ENCODE measurements at places on chromosomes 7 and 10. TPM values are rescaled to one million over a fixed set of nuclear protein-coding genes. Genes with fewer than 3 reads are reported as not detected.

COBL gene
- 37.3 TPM for total RNA-seq

DNA sequence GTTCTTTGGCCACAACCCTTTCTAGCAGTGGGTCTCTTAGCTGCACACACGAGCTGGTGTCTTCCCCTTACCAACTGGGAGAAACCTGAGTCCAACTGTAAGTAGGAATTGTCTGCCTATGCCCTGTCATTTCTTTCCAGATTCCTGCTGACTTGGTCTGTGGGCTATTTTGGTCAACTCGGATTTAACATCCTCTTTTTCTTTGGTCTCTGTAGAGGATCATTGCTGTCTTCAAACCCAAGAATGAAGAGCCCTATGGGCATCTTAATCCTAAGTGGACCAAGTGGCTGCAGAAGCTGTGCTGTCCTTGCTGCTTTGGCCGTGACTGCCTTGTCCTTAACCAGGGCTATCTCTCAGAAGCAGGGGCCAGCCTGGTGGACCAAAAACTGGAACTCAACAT, 10.3 kb downstream of the PI4K2A start:
- H3K27ac ChIP-seq: peak overlapping the region; percentile 12
- H3K4me3 ChIP-seq: no peak overlapping the region
- no peak for DNase-seq
- H3K4me1 ChIP-seq: no peaks in the 10 kb centered on the region

- H3K4me3 ChIP-seq: no peak overlapping the region
- no peaks in the 10 kb centered on the region for H3K27me3 ChIP-seq
- H3K27ac ChIP-seq: no peak overlapping the region
Measured at GRCh38 chr7:8040768-8041369, 72.3 kb downstream of the GLCCI1 start.

METTL27 gene
- total RNA-seq: 1.6 TPM

- no peak overlapping the region for H3K4me3 ChIP-seq
- H3K27ac ChIP-seq: no peak overlapping the region
- no peak for DNase-seq
- no peaks in the 10 kb centered on the region for H3K4me1 ChIP-seq
- H3K36me3 ChIP-seq: no peaks in the 10 kb centered on the region
Measured at GRCh38 chr7:12581897-12582296, 11.4 kb downstream of the SCIN start.

DNA sequence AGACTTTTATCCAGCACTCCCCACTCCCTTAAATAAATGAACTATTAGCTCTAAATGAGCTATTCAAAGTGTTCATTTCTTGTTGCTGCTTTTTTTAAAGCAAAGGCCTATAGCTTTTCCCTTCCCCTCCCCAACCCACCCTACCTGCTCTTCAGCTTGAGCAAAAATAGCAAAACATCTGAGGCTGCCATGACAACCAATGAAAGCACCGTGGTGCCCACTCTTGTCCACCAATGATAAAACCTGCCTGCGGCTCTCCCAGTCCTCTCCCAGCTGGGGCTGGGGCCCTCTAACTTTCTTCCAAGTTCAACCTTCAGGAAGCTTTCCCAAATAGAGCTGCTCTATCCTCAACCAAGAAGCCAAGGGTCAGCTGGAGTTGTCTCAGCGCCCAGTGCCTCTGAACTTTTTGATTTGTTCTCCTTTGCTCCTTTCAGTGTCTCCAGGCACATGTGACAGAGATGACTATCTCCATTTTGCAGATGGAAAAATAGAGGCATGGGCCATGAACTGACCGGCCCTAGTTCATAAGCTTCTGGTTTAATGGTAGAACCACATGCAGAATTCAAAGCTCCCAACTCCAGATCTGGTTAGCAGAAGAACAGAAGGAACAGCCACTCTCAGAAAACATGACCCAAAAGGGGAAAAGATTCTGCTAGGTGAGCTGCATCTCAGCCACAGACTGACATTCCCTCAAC, 47.7 kb downstream of the PIK3AP1 start:
- no peak for DNase-seq
- no peak overlapping the region for H3K27ac ChIP-seq
- H3K4me3 ChIP-seq: no peak overlapping the region
- H3K36me3 ChIP-seq: no peaks in the 10 kb centered on the region
- no peaks in the 10 kb centered on the region for H3K4me1 ChIP-seq

DNA sequence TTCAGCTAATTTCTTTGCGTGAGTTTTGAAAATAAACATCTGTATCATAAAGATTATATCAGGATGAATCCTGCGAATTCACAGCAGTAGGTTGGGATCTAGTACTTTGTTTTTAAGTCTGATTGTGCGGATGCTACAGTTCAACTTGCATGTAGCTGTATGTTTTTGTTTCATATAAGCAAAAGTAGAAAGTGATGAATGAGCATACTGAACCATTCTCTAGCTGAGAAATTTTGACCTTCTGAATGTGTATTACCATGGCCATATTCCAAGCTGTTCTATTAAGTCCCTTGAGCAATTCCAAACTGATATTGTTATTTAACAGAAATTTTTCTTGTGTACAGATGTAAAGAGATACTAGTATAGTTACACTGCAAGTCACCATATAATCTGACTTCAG, 358.8 kb upstream of the MEOX2 start:
- DNase-seq: no peak
- H3K27me3 ChIP-seq: no peaks in the 10 kb centered on the region
- no peak overlapping the region for H3K27ac ChIP-seq

MCMBP gene
- total RNA-seq: 49.9 TPM

SLC18A3 gene
- total RNA-seq: not detected

SPDYE9 gene
- total RNA-seq: not detected

GRCh38 chr10:100522945-100523344, 3.3 kb upstream of the SEC31B start:
- H3K4me3 ChIP-seq: no peak overlapping the region
- peaks cover 1% of the 10 kb centered on the region for H3K4me1 ChIP-seq
- DNase-seq: no peak
- H3K36me3 ChIP-seq: no peaks in the 10 kb centered on the region

AKR1C4 gene
- total RNA-seq: not detected

GRCh38 chr10:28400176-28400575, 97.3 kb upstream of the MPP7 start:
- DNase-seq: no peak
- H3K4me1 ChIP-seq: no peaks in the 10 kb centered on the region
- H3K27me3 ChIP-seq: no peaks in the 10 kb centered on the region
- no peaks in the 10 kb centered on the region for H3K36me3 ChIP-seq
- no peak overlapping the region for H3K4me3 ChIP-seq

HOXA5 gene
- 48.7 TPM for total RNA-seq

DNA sequence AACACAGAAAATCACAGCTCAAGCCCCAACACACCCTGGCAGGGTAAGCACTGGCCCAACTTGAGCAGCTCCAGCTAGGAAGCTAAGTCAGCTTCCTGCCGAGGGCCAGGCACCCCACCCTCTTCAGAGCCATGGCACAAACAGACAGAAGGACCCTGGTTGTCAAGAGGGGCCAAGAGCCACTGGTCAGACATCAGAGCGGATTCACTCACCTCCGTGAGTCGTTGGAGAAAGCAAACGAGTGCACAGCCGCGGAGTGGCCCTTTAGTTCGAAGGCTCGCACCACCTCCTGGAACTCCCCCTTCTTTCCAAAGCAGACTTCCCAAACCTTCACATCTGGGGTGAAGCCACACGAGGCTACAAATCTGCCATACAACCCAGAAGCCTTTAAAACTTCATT, 7.4 kb downstream of the TBL2 start:
- no peak overlapping the region for H3K27ac ChIP-seq
- H3K27me3 ChIP-seq: no peaks in the 10 kb centered on the region
- DNase-seq: no peak

- H3K27ac ChIP-seq: no peak overlapping the region
- H3K4me3 ChIP-seq: no peak overlapping the region
Measured at GRCh38 chr10:47337310-47337709, 10.9 kb upstream of the RBP3 start.

DNA sequence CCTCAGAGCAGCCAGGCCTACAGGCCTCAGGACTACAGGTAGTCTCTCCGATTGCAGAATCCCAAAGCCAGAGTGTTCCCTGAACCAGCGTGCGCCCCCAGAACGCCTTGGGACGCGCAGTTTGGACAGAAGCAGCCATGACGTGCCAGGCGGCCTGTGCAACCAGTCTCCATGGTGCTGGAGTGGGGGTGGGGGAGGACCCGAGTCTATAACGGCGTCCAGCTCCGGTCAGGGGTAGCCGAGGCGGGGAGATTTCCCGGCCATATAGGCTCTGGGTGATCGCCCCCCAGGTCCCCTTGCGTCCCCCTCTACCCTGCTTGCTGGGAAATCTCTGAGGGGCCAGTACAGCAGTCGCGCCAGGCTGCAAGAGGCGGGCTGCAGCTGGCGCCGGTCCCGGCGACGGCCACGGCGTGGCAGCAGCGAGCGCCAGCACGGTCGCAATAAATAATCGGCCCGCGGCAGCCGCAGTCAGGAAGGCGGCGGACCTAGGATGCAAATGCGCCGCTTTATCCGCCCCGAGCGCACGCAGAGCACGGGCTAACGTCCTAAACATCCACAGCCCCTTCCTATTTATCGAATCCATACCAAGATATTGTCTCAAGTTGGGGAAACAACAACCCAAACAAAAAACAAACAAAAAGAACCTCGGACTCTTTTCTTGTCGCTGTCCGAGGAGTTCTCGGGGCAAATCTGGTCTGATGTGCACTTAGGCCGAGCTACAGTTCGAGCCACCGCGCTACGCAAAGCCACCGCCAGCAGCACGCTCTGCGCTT, 1.6 kb downstream of the HOXA3 start:
- H3K27ac ChIP-seq: peak overlapping the region; percentile 95
- H3K36me3 ChIP-seq: no peaks in the 10 kb centered on the region
- peaks cover 5% of the 10 kb centered on the region for H3K4me1 ChIP-seq
- peak; percentile 73 for DNase-seq
- H3K4me3 ChIP-seq: peak overlapping the region; percentile 80

- no peak overlapping the region for H3K27ac ChIP-seq
- H3K36me3 ChIP-seq: no peaks in the 10 kb centered on the region
- DNase-seq: no peak
- H3K4me3 ChIP-seq: no peak overlapping the region
- H3K4me1 ChIP-seq: no peaks in the 10 kb centered on the region
Measured at GRCh38 chr10:74381291-74381853, 230.4 kb downstream of the ADK start.

GRCh38 chr10:48336978-48337599, 30.6 kb downstream of the MAPK8 start:
- H3K27ac ChIP-seq: no peak overlapping the region
- no peak for DNase-seq
- no peak overlapping the region for H3K4me3 ChIP-seq
- H3K36me3 ChIP-seq: no peaks in the 10 kb centered on the region

CCDC172 gene
- total RNA-seq: not detected

- no peak overlapping the region for H3K27ac ChIP-seq
- no peak for DNase-seq
- H3K4me1 ChIP-seq: no peaks in the 10 kb centered on the region
- no peak overlapping the region for H3K4me3 ChIP-seq
Measured at GRCh38 chr10:110181451-110181850, 26.0 kb upstream of the MXI1 start.

- DNase-seq: no peak
- H3K4me3 ChIP-seq: no peak overlapping the region
- no peaks in the 10 kb centered on the region for H3K36me3 ChIP-seq
Measured at GRCh38 chr7:104039363-104039762, 49.9 kb upstream of the RELN start.

GRCh38 chr10:109474812-109475211, 448.5 kb downstream of the XPNPEP1 start:
- no peak for DNase-seq
- no peaks in the 10 kb centered on the region for H3K4me1 ChIP-seq
- no peak overlapping the region for H3K27ac ChIP-seq
- no peaks in the 10 kb centered on the region for H3K27me3 ChIP-seq
- H3K36me3 ChIP-seq: no peaks in the 10 kb centered on the region
- H3K4me3 ChIP-seq: no peak overlapping the region

BHLHA15 gene
- total RNA-seq: 2.3 TPM

CCDC6 gene
- 44.9 TPM for total RNA-seq

DNA sequence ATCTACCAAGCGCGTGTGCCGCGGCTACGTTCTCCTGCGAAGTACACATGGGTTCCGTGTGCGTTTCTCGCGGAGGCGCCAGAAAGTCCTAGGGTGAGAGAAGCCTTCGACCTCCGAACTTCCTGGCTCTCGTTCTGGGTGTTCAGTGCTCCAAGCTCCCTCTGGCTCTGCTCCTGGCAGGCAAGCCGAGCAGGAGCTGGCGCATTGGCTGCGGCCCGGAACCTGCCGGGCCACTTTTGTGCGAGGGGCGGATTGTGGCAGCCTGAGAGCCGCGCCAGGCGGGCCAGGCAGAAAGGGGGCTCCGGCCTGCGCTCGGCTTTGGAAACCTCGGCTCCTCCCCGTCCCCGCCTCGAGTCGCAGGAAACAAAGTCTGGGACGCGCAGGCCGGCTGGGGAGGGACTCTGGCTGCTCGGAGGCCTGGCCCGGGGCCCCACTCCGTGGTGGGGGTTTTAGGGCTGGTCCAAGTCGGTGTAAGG, 9.6 kb downstream of the EMX2 start:
- H3K4me1 ChIP-seq: peaks cover 3% of the 10 kb centered on the region
- H3K27me3 ChIP-seq: peaks cover 96% of the 10 kb centered on the region
- peak overlapping the region; percentile 58 for H3K4me3 ChIP-seq
- DNase-seq: no peak
- H3K27ac ChIP-seq: no peak overlapping the region

NUTM2A gene
- 2.9 TPM for total RNA-seq

GRCh38 chr7:54874804-54875203, 115.8 kb upstream of the SEC61G start:
- H3K4me3 ChIP-seq: no peak overlapping the region
- H3K36me3 ChIP-seq: no peaks in the 10 kb centered on the region
- H3K27ac ChIP-seq: no peak overlapping the region
- H3K4me1 ChIP-seq: no peaks in the 10 kb centered on the region
- DNase-seq: no peak

HPS1 gene
- total RNA-seq: 48.2 TPM

- H3K4me3 ChIP-seq: no peak overlapping the region
- no peaks in the 10 kb centered on the region for H3K36me3 ChIP-seq
- no peaks in the 10 kb centered on the region for H3K27me3 ChIP-seq
- H3K27ac ChIP-seq: no peak overlapping the region
- no peaks in the 10 kb centered on the region for H3K4me1 ChIP-seq
Measured at GRCh38 chr7:38122501-38122900, 55.5 kb upstream of the STARD3NL start.

OIT3 gene
- total RNA-seq: 0.15 TPM

DNA sequence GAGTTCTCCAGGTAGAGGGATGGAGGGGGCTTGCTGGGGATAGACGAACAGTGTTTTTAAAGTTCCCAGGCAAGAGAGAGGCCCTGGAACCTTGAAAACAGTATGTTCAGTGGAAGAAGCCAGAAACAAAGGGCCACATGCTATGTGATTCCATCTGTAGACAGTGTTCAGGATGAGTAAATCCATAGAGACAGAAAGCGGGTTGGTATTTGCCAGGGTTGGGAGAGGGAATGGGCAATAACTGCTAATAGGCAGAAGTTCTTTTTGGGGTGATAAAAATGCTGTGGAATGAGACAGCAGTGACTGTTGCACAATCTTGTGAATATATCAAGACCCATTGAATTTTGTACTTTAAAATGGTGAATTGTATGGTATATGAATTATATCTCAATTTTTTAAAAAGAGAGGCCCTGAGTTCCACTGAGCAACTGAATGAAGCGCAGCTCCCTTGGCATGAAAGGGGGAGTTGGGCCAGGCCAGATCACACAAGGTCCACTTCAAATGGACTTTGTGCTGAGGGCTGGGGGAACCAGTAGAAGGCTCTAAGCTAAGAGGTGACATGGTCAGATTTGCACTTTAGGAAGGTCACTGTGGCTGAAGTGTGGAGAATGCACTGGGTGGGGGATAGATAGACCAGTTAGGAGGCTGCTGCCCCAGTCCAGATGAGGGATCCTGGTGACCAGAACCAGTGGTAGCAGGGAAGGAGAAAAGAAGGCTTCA, 34.0 kb downstream of the LEP start:
- no peaks in the 10 kb centered on the region for H3K36me3 ChIP-seq
- DNase-seq: no peak
- peaks cover 19% of the 10 kb centered on the region for H3K27me3 ChIP-seq
- no peak overlapping the region for H3K4me3 ChIP-seq

LBX1 gene
- total RNA-seq: not detected

WNT16 gene
- total RNA-seq: 0.15 TPM

ICA1 gene
- total RNA-seq: 70.1 TPM
